ENCODE measurements at places on chromosomes 1 and 21. TPM values are rescaled to one million over a fixed set of nuclear protein-coding genes. Genes with fewer than 3 reads are reported as not detected.

The OPRD1 gene
- total RNA-seq: not detected

The SYPL2 gene
- 3.1 TPM for total RNA-seq

DNA sequence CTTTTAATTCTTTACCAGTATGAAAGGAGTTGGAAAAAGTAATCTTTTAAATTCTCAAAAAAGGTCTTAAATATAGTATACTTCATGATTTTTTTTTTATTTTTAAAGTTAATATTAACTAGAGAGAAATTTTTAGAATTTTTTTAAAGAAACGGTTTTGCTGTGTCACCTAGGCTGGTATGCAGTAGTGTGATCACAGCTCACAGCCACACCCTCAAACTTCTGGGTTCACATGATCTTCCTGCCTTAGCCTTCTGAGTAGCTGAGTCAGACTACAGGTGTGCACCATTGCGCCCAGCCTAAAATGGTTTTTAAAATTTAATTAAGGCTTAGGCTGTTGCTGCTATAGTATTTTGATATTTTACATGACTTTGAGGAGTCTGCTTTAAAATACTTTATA is 52.4 kb downstream of the TLCD4 start:
- peak; percentile 17 for DNase-seq

- DNase-seq: no peak
Observed at GRCh38 chr1:246528933-246529731, 22.1 kb upstream of the SMYD3 start.

DNA sequence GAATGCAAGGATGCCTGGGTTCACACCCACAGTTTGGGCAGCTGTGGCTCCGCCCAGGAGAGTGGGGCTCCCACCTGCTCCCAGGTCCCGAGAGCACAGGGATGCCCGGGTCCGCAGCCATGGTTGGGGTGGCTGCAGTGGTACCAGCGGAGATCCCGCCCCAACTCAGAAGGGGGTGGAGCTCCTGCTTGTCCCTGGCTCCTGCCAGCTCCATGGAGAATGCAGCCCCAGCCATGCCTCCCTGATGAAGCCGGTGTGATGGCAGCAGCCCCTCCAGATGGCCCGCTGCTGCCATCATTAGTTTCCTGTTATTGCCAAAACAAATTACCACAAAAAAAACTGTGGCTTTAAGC is 113.1 kb upstream of the RUNX3 start:
- DNase-seq: no peak

DNA sequence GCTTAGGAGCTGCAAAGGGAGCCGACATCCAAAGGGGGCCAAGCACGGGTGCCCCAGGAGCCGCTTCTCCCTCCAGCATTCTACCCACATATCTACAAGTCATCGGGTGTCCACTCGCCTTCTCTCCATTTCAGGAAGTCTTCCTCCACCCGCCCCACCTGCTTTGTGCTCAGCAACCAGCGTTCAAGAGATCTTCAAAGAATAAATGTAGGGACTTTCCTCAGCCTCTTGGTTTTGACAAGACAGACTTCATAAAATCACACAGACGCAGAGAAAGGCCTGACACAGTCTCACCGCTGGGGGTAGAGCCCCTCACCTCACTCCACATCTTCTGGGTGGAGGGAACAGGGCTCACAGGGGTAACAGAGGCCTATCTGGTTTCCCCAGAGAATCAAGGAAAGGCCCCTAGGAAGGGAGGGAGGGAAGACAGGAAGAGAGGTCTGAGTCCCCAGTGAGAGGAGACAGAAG is 49.5 kb downstream of the SSBP3 start:
- DNase-seq: no peak

Data from mucosa of gallbladder (tissue), 1 donor.